Keratinocyte (primary cell): ENCODE measurements at places on chromosomes 3 and 15. TPM values are rescaled to one million over a fixed set of nuclear protein-coding genes. Genes with fewer than 3 reads are reported as not detected.
A peak's percentile ranks its signal among the peaks of the same experiment; 100 is the strongest.

The A4GNT gene
- not detected in 3 replicates for polyA plus RNA-seq

The LYZL4 gene
- polyA plus RNA-seq: not detected in 3 replicates

GRCh38 chr3:70000028-70000410 lies 486 bp downstream of the SAMMSON start:
- DNase-seq: no peak

The ITPKA gene
- polyA plus RNA-seq: 0.12 to 0.14 TPM in 2 of 3 replicates, not detected in the other

- peak; percentile 32 for DNase-seq
Measured at GRCh38 chr15:71747128-71748083, 62.9 kb upstream of the NR2E3 start.

- DNase-seq: no peak
Measured at GRCh38 chr3:149058602-149059001, 27.7 kb downstream of the HLTF start.

The CRYBG3 gene
- 5.4 to 6.9 TPM (median 5.5 TPM) in 3 replicates for polyA plus RNA-seq

The ADAMTS7 gene
- polyA plus RNA-seq: 0.13 to 0.68 TPM (median 0.24 TPM) in 3 replicates

DNA sequence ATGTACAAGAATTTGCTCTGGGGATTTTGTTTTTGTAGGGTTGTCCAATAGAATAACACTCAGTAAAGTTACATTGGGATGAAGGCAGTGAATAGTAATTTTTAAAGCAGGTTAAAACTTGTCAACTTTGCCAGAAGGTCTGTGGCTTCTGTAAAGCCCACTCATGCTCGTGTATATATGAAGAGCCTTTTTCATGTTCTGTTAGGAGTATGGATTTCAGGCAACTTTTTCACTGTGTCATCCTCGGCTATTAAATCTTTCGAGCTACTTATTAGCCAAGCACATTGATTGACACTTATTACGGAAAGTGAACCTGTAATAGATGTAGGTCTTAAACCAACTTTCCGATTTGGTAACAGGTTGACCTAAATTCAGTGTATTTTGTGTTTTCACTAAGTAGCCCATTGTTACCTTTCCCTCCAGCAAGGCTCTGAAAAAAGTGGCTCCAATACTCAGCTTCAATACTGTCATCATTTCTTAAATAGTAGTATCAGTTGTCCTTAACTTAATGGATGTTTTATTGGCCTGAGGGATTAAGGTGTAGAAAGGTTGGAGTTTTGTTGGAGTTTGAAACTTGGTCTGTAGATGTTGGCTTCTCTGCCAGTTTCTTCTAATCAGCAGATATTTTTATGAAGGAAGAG lies 1.7 kb downstream of the PAK2 start:
- no peak for DNase-seq

The CORO2B gene
- 0.13 to 0.32 TPM (median 0.18 TPM) in 3 replicates for polyA plus RNA-seq

DNA sequence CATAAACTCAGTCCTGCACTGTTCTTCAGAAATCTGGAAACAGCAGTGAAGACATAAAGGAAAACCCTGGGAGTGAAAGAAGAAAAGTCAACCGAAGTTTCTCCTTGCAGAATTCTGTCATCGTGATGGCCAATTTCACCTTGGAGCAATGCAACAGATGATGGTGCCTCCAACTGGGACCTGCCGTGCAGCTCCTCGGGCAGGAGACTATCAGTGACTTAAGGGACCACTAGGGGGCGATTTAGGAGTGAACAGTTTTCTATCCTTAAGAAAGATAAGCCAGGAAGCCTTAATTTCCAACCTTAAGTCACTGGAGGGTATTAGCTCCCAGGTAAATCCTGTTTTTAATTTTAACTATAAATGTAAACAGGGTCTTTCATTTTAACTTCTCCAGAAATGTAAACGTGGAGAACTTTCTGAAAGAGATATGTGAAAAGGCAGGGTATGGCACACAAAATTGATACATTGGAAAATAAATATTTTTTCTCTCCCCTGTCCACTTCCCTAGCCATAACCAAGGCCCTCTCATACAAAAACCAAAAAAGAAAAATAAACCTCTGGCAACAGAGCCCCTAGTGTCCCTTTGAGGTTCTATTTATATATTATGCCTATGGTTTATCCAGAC lies 116.3 kb downstream of the PDZRN3 start:
- DNase-seq: peak; percentile 1

The PYGO1 gene
- 1.5 to 2.2 TPM (median 2.0 TPM) in 3 replicates for polyA plus RNA-seq

GRCh38 chr15:73585871-73586654 lies 47.1 kb downstream of the NPTN start:
- no peak for DNase-seq

DNA sequence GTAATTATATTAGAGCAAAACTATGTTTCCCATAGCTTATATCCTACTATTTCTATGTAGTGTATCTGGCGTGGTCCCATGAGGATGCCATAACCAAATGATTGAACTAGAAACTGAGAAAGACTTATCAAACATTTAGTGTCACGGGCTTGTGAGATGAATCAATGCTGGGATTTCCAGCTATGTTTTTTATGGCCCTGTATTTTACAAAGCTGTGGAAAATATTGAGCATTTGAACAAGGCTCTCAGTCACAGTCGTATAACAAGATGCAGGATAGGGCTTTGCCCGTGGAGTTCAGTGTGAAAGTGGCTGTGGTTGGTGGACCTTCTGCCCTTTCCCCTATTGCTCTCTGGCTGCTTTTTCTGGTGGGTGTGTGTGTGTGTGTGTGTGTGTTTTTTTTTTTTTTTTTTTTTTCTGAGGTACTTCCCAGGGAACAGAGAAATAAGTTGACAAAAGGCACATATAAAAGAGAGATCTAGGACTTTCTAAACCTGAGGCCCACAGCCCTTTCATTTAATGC lies 60.7 kb downstream of the CACNA1D start:
- DNase-seq: no peak

GRCh38 chr3:171393032-171393744 lies 67.0 kb downstream of the TNIK start:
- no peak for DNase-seq

DNA sequence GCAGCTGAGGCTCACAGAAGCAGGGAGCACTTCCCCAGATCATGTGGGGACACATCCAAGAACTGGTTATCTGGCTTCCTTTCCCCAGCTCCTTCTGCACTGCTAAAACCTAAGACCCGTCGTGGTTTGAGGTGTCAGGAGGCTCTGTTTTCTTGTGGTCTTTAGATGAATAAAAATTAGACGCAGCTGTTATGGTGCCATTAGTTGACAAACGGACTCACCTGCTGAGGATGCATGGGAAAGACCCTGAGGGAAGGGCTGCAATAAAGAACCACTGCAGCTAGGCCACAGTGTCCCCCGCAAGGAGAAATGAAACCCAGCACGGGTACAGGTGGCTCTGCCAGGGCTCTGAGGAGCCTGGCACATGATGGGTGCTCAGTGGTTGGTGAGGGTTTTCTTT lies 99.4 kb downstream of the IQSEC1 start:
- no peak for DNase-seq

DNA sequence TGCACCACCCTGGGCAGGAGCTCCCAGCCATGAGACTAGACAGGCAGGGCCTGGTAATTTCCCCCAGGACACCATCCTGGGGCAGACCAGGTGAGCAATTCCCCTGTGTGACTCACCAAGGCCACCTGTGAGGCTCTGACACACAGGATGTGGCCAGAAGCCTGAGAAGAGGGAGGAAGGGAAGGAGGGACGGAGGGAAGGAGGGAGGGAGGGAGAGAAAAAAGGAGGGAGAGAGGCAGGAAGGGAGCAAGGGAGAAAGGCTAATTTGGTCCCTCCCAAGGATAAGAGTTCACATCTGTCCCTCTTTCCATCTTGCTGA lies 25.9 kb downstream of the WNT7A start:
- peak; percentile 99 for DNase-seq

- no peak for DNase-seq
Measured at GRCh38 chr3:194379231-194379630, 9.7 kb upstream of the LRRC15 start.

- no peak for DNase-seq
Measured at GRCh38 chr15:41789236-41789635, 15.0 kb downstream of the MAPKBP1 start.

The GPR62 gene
- not detected in 3 replicates for polyA plus RNA-seq

- DNase-seq: no peak
Measured at GRCh38 chr3:160968761-160969160, 136.4 kb downstream of the B3GALNT1 start.

- no peak for DNase-seq
Measured at GRCh38 chr15:40054605-40054854, 15.5 kb upstream of the SRP14 start.

DNA sequence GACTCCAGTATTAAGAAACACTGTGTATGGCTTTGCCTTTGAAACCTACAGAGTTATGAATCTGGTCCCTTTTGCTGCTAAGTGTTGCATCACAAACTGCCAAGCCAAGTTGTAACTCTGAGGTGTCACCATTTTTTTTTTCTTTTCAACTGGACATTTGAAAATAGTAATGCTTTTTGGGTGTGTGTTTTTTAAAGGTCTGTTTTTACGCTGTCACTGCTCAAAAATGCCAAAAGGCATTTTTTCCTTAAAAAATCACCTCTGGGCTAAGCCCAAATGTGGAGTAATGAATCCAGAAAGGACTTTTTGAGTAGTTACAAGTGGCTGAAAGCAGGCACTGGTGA lies 9.5 kb downstream of the SMAD3 start:
- DNase-seq: no peak

The TEX9 gene
- polyA plus RNA-seq: 1.9 to 3.4 TPM (median 2.6 TPM) in 3 replicates

GRCh38 chr3:64319391-64319790 lies 94.1 kb upstream of the PRICKLE2 start:
- no peak for DNase-seq

- DNase-seq: no peak
Measured at GRCh38 chr3:77204788-77205187, 164.9 kb downstream of the ROBO2 start.

DNA sequence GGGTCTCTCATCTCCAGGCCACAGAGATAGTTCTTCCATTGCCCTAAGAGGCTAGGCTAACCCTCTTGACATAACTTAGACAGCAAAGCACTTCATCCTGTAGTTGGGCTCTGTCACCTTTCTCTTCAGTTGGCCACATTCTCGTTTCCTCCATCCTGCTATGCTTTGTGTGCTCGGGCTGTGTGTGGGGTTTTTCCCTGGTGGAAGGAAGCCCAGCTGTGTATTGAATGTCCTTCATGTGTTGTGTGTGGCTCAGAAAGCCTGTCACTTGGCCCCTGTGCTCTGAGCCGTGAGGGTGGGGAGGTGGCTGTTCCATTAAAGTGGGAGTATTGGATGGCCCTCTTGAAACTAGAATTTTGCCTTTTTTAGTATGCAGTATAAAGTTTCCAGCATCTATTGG lies 8.8 kb upstream of the EXOG start:
- DNase-seq: no peak

The KNL1 gene
- 1.2 to 6.9 TPM (median 4.7 TPM) in 3 replicates for polyA plus RNA-seq

The CTXN2 gene
- polyA plus RNA-seq: not detected in 3 replicates

DNA sequence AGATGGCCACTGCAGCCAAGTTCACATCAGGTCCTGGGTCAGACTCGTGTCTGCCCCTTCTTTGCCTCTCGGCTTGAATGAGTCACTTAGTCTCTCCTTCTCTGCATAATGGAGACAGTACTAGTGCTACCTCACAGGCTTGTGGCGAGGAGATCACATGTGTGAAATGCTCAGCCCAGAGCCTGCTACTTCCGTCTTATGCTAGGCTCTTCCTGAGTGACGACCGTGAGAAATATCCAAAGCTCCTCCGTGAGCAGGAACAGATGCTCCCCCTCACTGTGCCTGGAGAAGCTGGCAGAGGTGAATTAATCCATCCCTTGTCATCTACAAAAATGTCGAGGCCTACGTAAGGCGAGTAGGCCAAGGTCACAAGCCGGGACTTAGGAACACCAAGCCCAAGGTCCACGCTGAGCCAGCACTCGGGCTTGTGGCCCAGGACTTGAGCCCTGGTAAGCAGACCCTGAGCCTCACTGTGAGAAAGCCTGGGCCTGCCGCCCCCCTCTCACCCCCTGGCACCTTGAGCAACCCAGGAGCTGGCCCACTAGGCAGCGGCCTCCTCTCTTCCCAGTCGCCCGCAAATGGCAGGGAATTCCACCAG lies 17.9 kb downstream of the PAK6 start:
- no peak for DNase-seq
